ENCODE measurements at places on chromosomes 12 and 14.

GRCh38 chr12:27828196-27828595, 48.2 kb upstream of the MANSC4 start:
- DNase-seq, result no peak

GRCh38 chr14:58805057-58805456, 167.3 kb downstream of the DACT1 start:
- DNase-seq, result no peak

DNA sequence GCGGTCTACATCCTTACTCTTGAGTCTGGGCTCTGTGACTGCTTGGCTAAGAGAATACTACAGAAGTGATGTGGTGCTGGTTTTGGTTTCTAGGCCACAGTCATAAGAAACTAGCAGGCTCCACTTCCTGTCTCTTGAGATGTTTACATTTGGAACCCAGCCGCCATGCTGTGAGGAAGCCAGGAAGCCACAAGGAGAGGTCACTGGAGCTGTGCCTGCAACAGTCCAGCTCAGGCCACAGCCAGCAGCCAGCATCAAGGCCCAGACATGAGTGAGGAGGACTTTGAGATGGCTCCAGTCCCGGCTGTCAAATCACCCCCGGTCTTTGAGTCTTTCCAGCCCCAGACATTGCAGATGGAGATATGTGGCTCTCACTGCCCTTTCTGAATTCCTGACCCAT, 12.9 kb upstream of the FAM181A start:
- no peak for DNase-seq

GRCh38 chr14:96748362-96748761, 48.8 kb upstream of the VRK1 start:
- DNase-seq, result no peak

DNA sequence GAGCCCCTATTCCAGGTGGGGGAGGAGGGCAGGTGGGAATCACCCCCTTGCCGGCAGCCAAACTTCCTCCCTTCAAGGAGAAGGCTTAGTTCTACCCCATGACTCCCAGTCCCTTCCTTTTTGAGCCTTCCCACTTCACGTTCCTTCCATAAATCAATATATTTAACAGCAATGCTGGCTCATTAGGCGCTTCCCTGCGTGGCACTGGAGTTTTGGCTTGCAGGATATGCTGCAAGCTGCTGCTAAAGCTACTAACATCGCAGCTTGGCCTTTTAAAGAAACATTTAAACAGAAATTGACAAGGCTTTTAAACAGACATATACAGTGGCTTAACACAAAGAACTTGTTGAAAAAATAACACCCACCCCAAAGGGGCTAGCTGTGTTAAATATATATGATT, 308.0 kb upstream of the FKBP4 start:
- no peak for DNase-seq

GRCh38 chr12:31492599-31493196, 98.2 kb downstream of the DENND5B start:
- no peak for DNase-seq

- DNase-seq, result peak; percentile 53
These were observed 157.5 kb upstream of the HIF1A start for GRCh38 chr14:61537563-61538463.

- no peak for DNase-seq
These were observed 367.2 kb upstream of the LMO3 start for GRCh38 chr12:16972923-16973770.

Data from CD4-positive, alpha-beta T cell treated with Interleukin-2 at 100 ng/mL for 4 hours (primary cell).